H9 (cell line): ENCODE measurements at places on chromosomes 4 and X. TPM values are rescaled to one million over a fixed set of nuclear protein-coding genes. Genes with fewer than 3 reads are reported as not detected.

DNA sequence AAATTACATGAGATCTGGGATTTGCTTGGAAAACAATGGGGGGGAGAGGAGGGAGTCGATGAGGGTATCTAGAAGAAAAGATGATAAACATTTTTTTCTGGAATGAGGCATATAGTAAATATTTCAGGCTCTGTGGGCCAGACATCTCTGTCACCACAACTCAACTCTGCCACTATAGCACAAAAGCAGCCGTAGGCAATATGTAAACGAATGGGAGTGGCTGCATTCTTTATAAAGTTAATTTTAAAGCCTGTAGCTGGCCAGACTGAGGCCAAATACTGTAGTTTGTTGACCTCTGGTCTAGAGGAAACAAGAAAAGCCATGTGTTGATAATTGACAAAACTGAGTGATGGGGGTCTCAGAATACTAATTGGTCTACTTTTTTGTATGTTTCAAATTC is 14.1 kb upstream of the TCEANC start:
- peaks cover 25% of the 10 kb centered on the region for H3K36me3 ChIP-seq
- H3K4me3 ChIP-seq, result no peak overlapping the region
- H3K4me1 ChIP-seq, result no peaks in the 10 kb centered on the region
- no peak overlapping the region for H3K27ac ChIP-seq
- no peak for DNase-seq

GRCh38 chrX:53122013-53122412 is 28.1 kb downstream of the KANTR start:
- no peaks in the 10 kb centered on the region for H3K4me1 ChIP-seq
- H3K4me3 ChIP-seq, result no peak overlapping the region
- peaks cover 15% of the 10 kb centered on the region for H3K36me3 ChIP-seq
- DNase-seq, result no peak
- H3K27ac ChIP-seq, result no peak overlapping the region
- H3K27me3 ChIP-seq, result no peaks in the 10 kb centered on the region

- H3K36me3 ChIP-seq, result no peaks in the 10 kb centered on the region
- H3K27ac ChIP-seq, result no peak overlapping the region
- no peaks in the 10 kb centered on the region for H3K4me1 ChIP-seq
Observed at GRCh38 chr4:38779790-38780189, 3.0 kb downstream of the TLR10 start.

GRCh38 chrX:115047181-115047580 is 29.8 kb upstream of the IL13RA2 start:
- no peaks in the 10 kb centered on the region for H3K4me1 ChIP-seq
- no peak overlapping the region for H3K4me3 ChIP-seq
- H3K27me3 ChIP-seq, result no peaks in the 10 kb centered on the region
- no peak overlapping the region for H3K27ac ChIP-seq
- no peak for DNase-seq

- H3K4me3 ChIP-seq, result no peak overlapping the region
- no peaks in the 10 kb centered on the region for H3K27me3 ChIP-seq
- DNase-seq, result no peak
- H3K27ac ChIP-seq, result no peak overlapping the region
Observed at GRCh38 chrX:10648614-10649013, 28.2 kb upstream of the MID1 start.

Gene GPR78
- total RNA-seq, result 3.1 and 3.4 TPM in 2 replicates

Gene DUSP21
- not detected in 2 replicates for total RNA-seq
